ENCODE measurements at places on chromosomes 16 and 17.

GRCh38 chr16:4618645-4619418 is 4.1 kb upstream of the UBALD1 start:
- DNase-seq: no peak

GRCh38 chr17:74296548-74296936 is 22.5 kb downstream of the DNAI2 start:
- no peak for DNase-seq

- DNase-seq: no peak
Observed at GRCh38 chr16:57405097-57405496, 530 bp downstream of the CCL17 start.

GRCh38 chr16:78331731-78332130 is 232.3 kb downstream of the WWOX start:
- DNase-seq: no peak

GRCh38 chr16:85296859-85297660 is 184.8 kb upstream of the CIBAR2 start:
- no peak for DNase-seq

- DNase-seq: no peak
Observed at GRCh38 chr17:75849279-75849646, 5.1 kb upstream of the UNC13D start.

DNA sequence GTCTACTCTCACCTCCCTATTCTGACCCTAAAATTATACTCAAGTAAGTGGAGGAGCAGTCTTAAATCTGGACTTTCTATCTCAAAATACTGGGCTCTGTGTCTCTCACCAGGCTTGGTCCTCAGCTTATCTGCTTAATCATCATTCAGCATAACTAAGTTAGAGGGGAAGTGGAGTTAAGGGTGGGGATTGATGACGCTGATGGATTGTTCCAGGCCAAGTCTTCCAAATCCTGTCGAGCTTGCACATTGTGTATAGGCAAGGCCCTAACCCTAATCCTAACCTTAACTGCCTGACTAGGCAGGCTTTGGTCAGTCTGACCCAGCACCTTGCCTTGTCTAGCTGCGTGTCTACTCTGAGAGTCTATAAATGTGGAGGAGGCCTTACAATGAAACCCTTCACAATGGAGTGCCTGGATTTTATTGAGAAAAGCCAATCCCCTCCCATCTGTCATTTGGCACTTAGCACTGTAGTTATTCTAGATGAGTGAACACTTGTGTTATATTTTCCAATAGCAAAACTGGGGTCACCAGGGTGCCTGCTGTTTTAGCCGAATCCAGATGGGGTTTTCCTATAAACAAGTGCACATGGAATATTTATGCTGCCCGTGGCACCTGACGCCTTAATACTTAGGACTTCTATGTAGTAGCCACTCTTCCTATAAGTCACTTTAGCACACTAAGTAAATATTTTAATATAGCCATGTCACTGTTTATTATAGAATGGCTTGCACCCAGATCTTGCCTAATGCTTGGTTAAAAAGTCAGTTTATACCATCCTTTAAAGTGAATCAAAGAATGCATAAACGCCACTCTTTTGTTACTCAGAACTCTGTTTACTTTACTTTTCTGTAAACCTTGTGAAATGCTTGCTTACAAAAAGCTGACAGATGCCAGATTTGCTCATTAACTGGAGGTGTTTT is 193.2 kb upstream of the MYOCD start:
- DNase-seq: no peak

- no peak for DNase-seq
Observed at GRCh38 chr17:14514973-14515372, 214.1 kb downstream of the HS3ST3B1 start.

DNA sequence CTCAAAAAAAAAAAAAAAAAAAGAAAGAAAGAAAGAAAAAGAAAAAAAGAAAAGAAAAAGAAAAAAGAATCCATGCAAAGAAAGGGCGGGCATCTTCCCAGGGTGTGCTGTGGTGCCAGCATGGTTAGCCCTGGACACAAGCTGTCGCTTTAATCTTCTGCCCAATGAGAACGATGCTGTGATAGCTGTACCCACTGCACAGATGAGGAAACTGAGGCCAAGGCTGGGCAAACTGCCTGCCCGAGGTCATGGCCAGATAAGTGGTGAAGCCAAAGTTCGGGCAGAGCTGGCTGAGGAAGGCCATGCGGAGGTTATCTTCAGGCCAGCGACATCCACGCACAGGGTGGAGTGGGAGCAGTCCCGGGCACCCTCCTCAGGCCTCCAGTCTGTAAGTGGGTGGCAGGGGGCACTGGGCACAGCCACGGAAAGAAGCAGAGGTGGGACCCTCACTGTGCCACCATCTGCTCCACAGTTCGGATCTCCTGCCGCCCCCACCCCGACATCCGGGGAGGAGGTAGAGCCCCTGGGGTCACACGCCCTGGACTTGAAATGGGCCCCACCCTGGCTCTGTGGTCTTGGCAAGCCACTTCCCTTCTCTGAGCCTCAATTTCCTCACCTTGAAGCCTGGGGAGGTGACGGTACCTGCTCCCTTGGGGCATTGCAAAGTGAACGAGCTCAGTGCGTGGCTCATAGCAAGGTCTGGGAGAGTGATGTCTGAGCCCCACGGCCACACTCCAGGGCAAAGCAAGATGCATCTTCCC is 6.5 kb downstream of the FBXL16 start:
- no peak for DNase-seq

DNA sequence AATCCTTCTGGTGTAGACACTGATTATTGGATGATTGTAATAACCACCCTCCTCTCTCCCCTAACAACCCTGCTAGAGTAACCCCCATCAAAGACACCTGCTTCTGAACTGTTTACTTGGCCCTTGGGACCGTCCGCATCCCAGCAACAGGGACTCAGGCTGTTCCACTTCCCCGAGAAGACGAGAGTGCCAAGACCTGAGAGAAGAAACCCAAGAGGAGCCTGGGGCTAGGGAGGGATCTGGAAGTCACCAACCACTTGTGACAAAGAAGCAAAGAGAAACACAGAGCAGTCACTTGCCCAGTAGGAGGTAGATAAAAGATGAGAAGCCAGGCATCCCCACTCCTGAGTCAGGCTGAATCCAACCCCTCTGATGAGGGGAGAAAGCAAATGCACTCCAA is 84.3 kb downstream of the CDH11 start:
- DNase-seq: no peak
